GM23248 (cell line): ENCODE measurements at places on chromosomes 5 and 9.

DNA sequence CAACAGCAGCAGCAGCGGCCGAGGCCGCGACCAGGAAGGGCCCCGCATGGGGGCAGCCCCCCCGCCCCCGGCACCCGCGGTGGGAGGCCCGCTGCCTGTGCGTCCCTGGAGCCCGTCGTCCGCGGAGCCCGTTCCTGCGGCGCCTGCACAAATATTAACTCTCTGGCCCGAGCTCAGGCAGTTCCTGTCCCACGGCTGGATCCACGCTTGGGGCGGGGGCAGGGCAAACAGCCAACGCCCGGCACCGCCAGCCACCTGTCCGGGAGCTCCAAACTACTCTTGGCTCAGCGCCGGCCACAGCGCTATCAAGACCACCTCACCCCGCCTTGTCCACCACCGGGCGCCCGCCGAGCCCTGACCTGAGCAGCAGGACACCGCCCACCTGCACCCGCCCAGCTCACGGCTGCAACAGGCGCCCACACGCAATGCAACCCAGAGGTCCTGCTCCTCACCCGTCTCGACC lies at the start of gene LRRC26:
Gene LRRC26, minus strand, starts transcription at position 156 of the 463 bp plus-strand sequence. Its CDS starts 108 bp downstream, at position 48.
- no peak for DNase-seq

DNA sequence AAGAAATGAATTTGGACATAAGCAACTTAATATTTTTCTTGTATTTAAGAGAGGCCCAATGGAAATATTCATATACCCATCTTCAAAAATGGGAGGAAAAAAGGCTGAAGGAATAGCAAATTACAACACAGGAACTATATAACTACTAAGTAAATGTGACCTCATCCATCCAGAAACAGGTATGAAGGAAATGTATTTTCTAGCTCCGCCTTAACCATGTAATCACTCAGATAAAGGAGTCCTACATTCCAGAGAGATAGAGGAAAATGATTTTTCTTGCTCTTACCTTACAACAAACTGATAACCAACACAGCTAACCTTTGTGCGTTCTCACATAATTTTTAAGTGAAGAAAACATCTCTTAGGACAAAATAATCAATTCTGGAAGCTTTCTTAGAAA lies 96.5 kb downstream of the NR6A1 start:
- no peak for DNase-seq

GRCh38 chr5:53091289-53091688 lies 18.3 kb downstream of the MOCS2 start:
- peak; percentile 64 for DNase-seq

GRCh38 chr9:78940121-78940855 lies 631.5 kb upstream of the TLE4 start:
- DNase-seq, result no peak

- DNase-seq, result no peak
Measured at GRCh38 chr9:105082843-105083242, 154.9 kb upstream of the ABCA1 start.

- DNase-seq, result peak; percentile 97
Measured at GRCh38 chr5:159773062-159773924, 143.0 kb upstream of the ADRA1B start.

- DNase-seq, result no peak
Measured at GRCh38 chr5:152256580-152256979, 148.5 kb downstream of the NMUR2 start.

DNA sequence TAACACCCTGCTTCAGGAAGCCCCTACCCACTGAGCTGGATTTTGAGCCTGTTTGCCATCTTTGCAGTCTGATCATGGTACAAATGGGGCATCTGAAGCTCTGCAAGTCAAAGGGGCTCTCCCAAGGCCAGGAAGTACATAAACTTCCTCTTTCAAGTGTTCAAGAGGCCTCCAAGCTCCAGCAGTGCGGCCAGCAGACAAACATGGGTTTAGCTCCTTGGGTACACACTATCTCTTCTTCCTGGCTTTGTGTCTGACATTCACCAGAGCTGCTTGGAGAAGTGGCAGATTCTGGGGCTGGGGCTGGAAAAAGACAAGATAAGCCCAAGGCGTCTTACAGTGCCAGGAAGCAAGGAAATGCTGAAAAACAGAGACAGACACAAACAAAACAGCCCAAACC lies 34.1 kb downstream of the LAMC3 start:
- DNase-seq, result no peak

GRCh38 chr5:159944056-159944600 lies 27.8 kb downstream of the ADRA1B start:
- DNase-seq, result no peak

- DNase-seq, result peak; percentile 2
Measured at GRCh38 chr5:166509085-166509484, 1782.4 kb upstream of the WWC1 start.

DNA sequence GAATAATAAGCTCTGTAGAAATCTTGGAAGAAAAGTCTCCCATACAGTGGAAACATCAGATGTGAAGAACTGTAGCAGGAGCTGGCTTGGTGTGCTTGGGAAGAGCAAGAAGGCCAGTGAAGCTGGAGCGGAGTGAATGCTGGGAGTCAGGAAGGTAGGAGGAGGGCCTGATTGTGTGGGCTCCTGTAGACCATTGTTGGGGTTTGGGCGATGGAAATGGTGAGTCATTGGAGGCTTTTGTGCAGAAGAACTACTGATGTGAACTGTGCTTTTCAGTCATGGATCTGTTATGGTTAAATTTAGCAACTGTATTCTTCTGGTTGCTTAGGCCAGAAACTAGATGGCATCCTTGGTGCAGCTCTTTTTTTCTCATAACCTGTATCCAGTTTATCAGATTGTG lies 2.3 kb downstream of the ICE1 start:
- peak; percentile 19 for DNase-seq

- no peak for DNase-seq
Measured at GRCh38 chr5:79691007-79691406, 1.4 kb downstream of the CMYA5 start.

DNA sequence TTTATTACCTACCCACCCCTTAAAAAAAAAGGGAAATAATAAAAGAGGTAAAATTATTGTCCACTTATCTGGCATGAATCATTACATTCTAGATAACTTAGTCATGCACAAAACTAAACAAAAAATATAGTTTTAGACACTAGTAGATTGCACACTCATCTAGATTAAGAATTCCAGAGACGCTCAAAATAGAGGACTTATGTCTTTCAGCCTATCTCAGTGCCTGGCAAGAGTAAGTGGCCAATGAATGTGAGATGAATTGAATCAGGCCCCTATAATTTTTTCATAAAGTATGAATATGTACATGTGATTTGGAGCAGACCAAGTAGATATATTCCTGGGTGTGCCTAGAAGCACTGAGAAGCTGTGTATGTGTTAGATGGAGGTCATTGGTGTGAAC lies 2.0 kb upstream of the RXFP3 start:
- DNase-seq, result peak; percentile 35

DNA sequence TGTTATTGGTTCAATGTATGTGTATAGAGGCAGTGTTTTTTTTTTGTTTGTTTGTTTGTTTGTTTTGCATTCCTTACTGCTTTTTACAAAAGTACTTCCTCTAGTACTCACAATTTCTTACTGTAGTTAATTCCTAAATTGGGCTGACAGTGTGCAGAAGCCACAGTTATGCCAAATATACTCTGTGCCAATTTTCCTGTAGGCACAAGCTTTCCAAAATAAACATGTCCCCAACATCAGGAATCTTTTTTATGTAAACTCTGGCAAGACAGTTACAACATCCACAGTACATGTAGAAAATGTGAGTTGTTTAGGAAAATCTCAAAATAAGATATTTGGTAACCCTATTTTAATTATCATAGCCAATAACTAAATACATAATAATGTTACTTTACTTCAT lies 161.6 kb upstream of the TSLP start:
- DNase-seq, result peak; percentile 36

GRCh38 chr9:127567035-127567729 lies 44.9 kb upstream of the STXBP1 start:
- peak; percentile 70 for DNase-seq

GRCh38 chr9:98121058-98121457 lies 2.0 kb upstream of the TRIM14 start:
- peak; percentile 58 for DNase-seq

- DNase-seq, result peak; percentile 40
Measured at GRCh38 chr9:130698514-130698913, 4.9 kb downstream of the EXOSC2 start.

GRCh38 chr5:176866707-176867310 lies 32.3 kb downstream of the HK3 start:
- no peak for DNase-seq

GRCh38 chr9:89675058-89675742 lies 70.4 kb downstream of the GADD45G start:
- peak; percentile 20 for DNase-seq

DNA sequence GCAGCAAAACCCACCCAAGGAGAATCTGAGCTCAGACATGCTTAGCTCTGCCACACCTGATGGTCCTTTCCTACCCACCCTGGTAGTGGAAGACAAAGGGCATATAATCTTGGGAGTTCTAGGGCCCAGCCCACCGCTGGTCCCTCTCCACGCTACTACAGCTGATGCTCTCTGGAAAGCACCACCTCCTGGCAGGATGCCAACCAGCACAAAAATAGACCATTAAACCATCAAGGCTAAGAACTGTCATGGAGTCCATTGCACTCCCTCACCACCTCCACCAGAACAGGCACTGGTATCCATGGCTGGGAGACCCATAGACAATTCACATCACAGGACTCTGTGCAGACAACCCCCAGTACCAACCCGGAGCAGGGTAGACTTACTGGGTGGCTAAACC lies 111.0 kb upstream of the IL7R start:
- DNase-seq, result no peak

- DNase-seq, result no peak
Measured at GRCh38 chr5:23235246-23235645, 272.2 kb upstream of the PRDM9 start.

DNA sequence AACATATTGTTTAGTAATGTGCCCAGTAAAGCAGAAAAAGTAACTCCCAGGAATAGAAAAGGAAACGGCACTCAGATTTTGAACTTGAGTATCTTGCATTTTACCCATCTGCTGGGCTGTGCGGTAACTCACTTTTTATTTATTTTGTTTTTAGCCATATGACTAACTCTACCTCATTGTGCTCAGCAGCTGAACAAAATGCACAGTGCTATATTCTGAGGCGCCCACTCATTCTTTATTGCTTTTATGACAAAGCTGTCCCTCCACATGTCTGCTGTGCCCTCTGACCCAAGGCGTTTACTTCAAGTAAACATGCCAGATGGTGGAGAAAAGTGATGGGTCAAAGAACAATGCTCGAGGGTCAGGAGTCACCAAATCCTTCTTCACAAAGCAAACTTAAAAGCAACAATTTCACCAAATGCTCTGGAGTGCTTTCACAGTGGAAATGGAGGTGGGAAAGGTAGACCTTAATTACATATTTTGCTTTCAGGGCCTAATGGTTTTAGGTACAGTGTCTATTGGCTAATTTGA lies 215.2 kb upstream of the ELAVL2 start:
- DNase-seq, result no peak

GRCh38 chr9:135224286-135224877 lies 136.9 kb downstream of the OLFM1 start:
- no peak for DNase-seq

DNA sequence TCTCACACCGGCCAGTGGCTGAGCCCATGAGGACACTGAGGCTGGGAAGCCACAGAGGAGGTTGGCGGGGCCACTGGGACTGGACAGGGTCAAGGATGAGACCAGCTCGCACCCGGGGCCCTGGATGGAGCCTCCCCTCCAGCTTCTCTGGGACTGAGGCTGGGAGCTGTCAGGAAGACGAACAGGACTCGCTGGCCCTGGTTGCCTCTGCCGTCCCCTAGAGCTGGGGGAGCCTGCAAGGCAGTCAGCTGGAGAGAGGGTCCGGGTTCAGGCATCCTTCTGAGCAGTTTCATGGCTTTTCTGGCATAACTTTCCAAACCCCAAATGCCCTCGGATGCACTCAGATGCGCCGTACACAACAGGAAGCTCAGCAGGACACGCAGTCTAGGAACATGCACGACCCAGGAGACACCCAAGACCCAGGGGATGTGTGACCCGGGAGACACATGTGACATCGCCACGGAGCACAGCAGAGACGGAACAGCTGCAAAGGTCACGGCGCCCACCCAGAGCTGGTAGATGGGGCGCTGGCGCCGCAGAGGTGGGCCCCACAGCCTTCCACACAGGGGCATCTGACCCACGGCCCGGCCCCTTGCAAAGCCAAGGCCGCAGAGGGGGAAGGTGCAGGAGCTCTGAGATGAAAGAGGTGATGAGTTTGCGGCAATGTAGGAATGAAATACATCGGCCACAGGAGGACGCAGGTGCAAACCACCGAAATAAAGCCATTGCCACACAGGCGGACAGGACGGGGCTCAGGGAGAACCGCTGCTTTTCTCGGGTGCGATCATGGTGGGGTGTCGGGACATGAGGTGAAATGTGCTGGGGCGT lies 17.1 kb downstream of the TPPP start:
- no peak for DNase-seq

GRCh38 chr9:113572076-113572861 lies 108.7 kb downstream of the RGS3 start:
- no peak for DNase-seq

DNA sequence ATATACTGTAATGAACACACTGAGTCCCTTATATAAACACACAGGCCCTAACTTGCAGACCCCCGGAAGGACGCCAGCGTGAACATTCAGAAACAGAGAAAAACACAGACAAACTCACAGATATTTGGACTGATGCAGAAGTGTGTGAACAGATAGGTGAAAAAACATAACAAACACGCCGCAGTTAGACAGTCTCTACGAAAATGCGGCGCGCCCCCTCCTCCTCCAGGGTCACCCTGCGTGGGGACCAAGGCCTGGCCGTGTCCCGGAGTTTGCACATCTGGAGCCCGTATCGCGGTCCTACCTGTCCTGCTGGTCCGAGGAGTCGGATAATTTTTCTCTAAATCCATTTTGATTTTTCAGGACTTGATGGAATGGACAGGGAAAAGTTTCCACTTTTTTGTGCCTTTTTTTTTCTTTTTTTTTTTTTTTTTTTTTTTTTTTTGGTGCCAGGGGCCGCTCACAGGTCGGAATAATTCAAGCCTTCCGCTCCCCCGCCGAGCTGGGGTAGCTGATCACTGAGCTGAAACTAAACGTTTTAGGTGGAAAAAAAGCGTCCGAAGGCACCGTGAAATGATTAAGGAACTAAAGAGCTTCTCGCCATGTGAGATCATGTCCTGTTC lies at the start of gene PAX5:
Gene PAX5, minus strand, starts transcription at position 587 of the 623 bp plus-strand sequence. Its CDS starts 237 bp downstream, at position 350.
- DNase-seq, result peak; percentile 23

DNA sequence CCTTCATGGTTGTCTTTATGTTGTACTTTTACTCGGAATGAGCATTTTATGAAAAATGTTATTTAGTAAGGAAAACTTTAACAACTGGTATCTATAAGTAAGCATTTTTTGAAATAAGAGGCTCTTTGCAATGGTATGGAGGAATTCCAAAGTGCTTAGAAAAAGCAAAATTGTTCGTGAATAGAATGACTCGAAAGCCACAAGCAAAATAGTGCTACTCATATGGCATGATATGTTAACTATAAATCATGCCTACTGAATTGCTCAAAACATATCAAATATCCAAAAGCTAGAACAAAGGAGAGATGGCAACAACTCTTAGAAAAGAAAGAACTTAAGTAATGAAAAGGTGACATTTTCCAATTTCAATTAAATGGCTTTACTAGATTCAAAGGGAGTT lies 216.3 kb downstream of the KIAA0825 start:
- DNase-seq, result no peak
